AG09309 (cell line): ENCODE measurements at places on chromosomes 7 and 10.

GRCh38 chr7:30970074-30970473 lies 6.3 kb downstream of the GHRHR start:
- DNase-seq, result no peak

DNA sequence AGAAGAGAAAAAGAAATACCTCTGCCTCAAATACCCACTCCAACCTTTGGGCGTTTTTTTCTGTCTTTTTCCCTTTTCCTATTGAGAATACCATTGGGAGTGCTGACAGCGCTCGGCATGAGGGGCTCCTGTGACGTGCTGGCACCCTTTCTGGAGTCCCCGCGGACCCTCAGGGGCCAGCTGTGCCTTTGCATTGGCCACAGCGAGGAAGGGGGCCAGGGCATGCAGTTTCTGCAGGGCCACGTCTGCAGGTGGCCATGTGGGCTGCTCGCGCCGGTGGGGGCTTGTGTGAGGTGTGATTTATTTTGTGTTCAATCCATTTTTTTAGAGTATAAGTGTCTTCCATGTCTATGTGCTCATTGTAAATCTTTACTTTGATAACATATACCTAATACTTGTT lies 57.4 kb downstream of the INPP5A start:
- no peak for DNase-seq

DNA sequence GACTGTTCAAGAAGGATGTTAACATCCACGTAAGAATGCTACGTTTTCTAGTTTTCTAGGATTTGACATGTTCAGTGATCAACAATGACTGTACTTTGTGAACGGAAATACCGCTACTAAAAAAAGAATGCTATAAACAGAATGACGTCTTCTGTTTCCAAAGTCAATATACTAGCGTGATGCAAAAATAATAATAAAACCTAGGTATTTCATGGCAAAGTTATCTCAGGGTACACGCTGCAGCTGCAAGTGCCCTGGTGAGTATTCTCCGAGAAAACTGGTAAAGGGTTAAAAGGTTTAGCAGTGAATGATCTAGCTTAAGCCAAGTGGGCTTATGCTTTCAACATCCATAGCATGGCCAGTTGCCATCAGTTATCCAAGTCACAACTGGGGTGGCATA lies 653.3 kb upstream of the PFKP start:
- no peak for DNase-seq

- no peak for DNase-seq
Observed at GRCh38 chr7:116027786-116028185, 2.8 kb downstream of the TFEC start.

DNA sequence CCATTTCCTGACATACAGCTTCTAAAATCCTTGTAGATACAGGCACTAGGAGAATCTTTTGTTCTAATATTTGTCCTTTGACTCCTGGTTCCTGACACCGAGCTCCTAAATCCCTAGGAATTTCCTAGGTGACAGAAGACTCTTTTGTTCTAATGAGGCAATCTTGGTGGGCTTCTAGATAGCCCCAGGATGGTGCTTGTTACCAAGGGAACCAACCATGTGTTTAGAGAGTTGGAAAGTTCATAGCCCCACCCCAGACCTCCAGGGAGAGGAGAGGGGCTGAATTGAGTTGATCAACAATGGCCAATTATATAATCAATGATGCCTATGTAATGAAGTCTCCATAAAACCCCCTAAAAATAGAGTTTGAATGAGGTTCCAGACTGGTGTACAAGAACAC lies 145.1 kb downstream of the JMJD1C start:
- no peak for DNase-seq

- no peak for DNase-seq
Observed at GRCh38 chr10:118580702-118581101, 14.7 kb downstream of the PRLHR start.

DNA sequence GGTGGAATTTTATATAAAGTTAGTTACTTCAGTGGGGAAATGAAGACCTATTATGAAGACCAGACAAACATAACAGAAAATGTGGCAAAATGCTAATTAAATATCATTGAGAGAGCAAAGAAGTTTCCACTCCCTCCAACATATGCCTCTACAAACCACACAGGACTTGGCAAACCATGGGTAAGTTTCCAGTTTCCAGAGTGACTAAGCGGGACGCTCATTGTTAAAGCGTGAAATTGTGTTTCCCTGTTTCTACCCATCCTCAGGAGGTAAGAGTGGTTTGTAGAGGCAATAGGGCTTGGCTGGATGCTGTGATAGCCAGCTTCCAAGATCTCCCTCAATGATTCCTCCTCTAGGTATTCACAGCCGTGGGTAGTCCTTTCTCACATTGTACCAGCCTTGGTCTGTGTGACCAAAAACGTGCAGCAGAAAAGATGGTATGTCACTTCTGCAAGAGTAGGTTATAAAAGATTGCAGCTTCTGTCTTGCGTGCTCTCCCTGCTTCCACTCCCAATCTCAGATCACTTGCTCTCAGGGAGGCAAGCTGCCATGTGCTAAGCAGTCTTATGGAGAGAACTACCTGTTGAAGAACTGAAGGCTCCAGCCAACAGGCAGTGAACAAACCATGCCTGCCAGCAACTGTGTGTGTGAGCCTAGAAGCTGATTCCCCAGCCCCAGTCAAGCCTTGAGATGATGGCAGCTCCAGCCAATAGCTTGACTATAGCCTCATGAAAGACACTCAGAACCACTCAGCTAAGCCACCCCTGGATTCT lies 35.7 kb downstream of the CBX3 start:
- DNase-seq, result no peak

GRCh38 chr10:119737823-119738222 lies 12.0 kb downstream of the INPP5F start:
- DNase-seq, result peak; percentile 40

DNA sequence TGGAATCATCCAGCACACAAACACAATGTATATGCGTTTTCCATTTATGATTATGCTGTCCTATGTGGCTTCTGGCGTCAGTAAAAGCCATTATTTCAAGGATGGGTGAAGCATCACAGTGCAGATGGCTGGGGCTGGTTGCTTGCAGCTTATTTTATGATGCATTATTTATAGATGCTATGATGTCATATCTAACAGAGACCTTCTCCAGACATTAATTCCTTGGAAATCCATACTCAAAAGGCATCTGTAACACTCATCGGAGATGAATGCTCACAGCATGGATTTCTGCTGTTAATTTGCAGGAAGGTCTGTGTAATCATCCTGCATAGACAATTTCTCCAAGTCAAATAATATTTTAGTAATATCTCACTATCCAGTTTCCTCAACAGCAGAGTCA lies 7.2 kb downstream of the RGS10 start:
- no peak for DNase-seq

DNA sequence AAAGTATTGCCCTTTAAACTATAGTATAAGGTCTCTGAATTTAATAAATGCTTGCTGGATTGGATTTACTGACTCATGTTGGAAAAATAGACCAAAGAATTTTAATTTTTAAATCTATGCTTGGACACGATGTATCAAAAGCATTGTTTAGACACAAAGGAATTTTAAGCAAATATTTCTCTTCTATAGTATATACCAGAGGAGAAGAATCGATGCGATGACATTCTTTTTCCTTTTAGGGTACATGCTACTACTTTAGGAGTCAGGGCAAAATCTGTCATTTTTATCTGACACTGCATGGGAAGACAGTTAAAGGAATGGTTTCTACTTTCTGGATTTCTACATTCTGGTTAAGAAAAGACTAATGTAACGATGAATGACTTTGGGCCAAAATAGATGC lies 339.9 kb downstream of the BMPER start:
- DNase-seq, result no peak

DNA sequence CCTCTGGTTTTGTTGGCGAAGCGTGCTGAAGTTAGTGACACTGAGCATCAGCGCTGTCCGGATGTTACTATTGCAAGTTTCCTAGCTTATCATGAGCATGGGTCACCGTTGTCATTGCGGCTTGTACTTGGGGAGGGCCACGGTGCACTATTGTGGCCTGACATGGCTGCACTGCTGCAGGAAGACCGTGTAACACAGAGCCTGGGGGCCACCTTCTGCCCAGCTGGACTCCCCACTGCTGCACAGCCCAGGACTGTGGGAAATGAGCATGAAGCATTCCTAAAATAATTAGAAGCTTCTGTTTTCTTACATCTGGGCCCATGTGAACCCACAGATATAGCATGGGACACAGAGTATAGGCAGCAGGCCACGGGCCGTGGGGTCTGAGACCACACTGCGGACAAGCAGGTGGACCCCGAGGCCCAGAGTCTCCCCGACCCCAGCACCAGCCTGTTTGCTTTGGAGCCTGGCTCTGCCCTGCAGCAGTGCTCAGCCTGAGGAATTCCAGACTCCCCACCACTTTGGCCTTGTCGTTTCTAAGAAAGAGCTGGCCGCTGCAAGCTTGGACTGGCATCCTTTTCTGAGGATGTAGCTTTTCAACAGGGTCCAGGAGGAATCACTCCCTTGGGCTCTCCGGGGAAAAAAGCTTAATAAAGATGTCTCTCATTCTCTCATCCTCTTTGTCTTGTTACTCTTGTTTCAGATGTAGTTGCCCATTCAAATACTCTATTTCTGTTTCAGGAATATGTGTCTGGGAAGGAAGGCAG lies 179.2 kb downstream of the CCDC3 start:
- DNase-seq, result no peak

DNA sequence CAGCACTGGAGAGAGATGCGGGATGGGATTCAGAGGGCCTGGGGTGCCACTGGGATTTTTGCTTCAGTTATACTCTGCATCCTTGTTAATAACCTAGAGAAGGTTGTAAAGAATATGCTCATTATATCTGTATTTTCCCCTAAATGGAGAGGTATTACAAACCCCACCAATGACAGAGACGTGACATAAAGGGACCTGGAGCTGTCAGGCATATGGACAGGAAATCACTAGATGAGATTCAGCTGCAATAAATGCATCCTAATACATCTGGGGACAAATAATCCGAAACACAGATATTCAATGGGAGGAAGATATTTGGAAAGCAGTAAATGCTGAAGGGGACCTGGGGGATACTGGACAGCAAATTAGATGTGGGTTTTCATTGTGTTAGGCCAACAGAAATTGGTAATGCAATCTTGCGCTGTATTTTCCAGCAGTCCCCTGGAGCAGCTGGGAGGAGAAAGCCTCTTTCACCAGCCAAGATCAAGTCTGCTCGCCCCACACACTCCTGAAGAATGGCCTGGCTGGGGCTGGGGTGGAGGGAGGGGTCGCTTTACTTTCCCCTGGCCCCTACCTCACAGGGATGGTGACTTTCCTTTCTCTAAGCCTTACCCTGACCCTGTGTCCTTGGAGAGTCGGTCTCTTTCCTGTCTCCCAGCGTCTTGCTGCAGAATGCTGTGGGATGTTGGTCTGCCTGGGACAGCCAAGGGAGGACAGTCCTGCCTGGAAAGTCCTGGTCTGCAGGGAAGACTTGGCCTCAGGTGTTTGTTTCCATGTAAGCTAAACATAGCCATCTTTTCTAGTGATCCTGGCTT lies 653.8 kb downstream of the LRMDA start:
- DNase-seq, result no peak

- DNase-seq, result no peak
Observed at GRCh38 chr7:118300177-118300576, 75.7 kb downstream of the ANKRD7 start.

GRCh38 chr7:30411173-30411572 lies 67.4 kb downstream of the NOD1 start:
- no peak for DNase-seq

GRCh38 chr10:78609976-78610375 lies 458.8 kb upstream of the ZMIZ1 start:
- DNase-seq, result no peak

DNA sequence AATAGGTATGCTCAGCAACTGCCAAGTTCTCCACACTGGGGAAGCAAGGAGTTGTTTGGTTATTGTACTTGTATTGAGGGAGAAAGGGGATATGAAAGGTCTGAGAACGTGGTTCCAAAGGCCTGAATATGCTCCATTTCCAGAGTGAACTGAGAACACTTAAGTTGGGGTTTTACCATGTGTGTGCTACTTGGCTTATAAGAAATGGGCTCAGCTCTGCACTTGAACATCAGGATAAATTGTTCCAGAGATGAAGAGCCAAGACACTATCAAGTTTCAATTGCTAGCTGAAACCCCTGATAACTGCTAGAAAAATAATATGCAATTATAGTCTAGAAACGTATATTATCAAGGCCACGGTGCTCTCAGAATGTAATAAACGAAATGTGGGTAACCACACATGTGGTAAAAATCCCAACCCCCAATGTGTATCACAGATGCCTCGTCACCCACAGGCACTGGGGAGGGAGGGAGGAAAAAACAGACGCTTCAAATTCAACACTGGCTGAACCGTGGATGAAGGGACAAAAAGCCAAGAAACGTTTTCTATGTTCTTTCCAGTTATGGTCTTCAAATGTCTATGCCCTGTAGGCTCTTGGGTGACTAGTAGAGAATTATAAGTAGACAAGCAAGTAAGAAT lies 16.3 kb downstream of the ELMO1 start:
- DNase-seq, result no peak

GRCh38 chr10:79608505-79609375 lies 2.0 kb upstream of the SFTPA1 start:
- no peak for DNase-seq

DNA sequence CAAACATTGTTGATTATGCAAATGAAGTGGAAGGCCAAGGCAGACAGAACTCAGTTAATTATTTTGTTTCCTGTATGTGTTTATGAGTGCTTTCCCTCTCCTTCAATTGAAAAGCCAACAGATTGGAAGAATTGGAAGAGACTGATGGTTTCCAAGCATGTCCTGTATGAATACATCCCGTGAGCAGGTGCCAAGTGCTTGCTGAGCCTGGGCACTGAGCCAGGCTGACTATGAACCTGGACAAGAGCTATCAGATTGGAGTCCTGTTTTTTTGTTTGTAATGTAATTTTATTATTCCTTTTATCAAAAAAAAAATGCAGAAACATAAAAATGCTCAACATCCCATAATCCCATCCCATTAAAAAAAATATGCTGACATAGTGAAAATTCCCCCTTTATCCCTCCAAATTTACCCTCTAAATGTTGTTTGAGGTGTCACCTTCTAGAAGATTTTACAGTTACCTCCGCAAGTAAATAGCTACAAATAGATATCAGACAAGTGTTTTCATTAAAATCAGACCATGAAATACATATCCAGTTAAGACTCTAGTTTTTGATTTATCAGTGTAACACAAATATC lies 449.5 kb downstream of the GRID1 start:
- no peak for DNase-seq

DNA sequence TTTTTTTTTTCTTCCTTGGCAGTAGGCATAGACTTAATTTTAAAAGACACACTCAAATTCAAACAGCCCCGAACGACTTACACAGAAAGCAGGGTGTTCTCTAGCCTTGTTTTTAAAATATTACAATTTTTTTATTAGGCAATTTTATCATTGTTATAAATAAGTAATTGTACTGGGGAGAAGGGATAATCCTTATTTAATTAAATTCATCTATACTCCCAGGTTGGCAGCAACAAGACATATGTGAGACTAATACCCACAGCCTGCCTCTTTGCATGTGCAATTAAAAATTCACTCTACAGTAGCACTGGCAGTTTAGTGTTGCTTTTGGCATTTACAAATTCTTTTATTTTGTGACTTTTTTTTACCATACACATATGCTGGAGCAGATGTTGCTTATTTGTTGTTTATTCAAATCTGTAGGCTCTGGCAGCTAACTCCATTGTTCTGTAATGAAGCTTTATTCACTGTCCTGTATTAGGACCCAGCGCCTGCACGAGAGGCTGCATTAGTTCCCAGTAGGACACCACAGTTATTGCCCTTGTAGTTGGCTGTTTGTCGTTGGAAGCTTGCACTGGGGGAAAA lies 84.9 kb upstream of the PPP1R17 start:
- no peak for DNase-seq
